Caki2 (cell line): ENCODE measurements at places on chromosomes 2 and 18. TPM values are rescaled to one million over a fixed set of nuclear protein-coding genes. Genes with fewer than 3 reads are reported as not detected.

The RGPD4 gene
- total RNA-seq, result not detected in 2 replicates

The POLE4 gene
- total RNA-seq, result 66.6 and 68.5 TPM in 2 replicates

The IGFBP5 gene
- total RNA-seq, result 0.07 and 0.26 TPM in 2 replicates

The KCNK3 gene
- 28.4 and 55.4 TPM in 2 replicates for total RNA-seq

- DNase-seq, result peak; percentile 38
Observed at GRCh38 chr2:109209412-109209811, 80.4 kb downstream of the SH3RF3 start.

GRCh38 chr18:27996801-27997272 is 180.1 kb downstream of the CDH2 start:
- no peak for DNase-seq

DNA sequence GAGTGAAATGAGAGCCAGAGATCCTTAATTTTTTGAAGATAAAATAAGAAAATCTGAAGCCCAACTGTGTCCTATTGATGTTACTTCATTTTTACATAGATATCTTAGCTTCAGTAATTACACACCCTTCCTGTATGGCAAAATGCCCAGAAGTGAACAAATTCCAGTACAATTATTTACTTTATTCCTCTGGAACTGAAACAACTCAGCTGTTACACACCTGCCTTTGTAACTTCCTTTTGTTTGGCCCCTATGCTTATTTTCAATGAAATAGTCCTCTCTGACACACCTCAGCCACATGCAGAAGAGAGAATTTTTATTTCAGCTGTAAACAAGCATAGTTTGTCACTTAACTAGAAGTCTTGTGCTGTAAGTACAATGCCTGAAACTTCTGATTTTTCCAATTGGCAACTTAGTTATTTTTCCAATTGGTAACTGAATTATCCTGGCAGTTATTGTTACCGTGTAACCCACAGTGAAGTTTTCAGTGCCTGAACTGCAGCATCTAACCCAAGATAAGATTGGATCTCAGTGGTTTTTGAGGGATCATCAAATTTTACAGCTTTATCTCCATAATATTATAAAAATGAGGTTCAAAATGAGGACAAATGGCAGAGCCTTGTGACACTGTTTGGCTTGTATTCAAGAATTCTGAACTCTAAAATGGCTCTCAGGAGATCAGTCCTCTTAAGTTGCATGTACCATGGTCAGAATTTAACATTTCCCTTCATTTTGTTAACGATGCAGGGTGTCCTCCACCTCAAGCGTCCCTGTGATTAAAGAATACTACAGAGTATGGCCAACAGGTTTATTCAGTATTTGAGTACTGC is 82.6 kb downstream of the PKP4 start:
- DNase-seq, result peak; percentile 44

- DNase-seq, result no peak
Observed at GRCh38 chr2:98297817-98298682, 48.2 kb upstream of the CNGA3 start.

DNA sequence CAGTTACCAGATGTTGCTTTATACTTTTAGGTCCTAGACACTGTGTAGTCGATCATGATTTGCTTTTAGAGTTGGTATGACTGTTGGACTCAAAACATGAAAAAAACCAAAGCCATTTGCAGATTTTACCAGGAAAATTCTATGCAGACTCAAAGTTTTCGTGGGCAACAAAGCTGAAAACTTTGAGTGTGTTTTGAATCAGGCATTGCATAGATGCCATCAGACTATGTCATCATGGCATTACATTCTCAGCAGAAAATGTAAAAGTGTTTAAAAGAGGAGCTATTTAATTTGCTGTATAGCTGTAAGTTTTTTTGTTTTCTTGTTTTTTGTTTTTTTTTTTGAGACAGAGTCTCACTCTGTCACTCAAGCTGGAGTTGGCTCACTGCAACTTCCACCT is 43.5 kb upstream of the ELAC1 start:
- no peak for DNase-seq

DNA sequence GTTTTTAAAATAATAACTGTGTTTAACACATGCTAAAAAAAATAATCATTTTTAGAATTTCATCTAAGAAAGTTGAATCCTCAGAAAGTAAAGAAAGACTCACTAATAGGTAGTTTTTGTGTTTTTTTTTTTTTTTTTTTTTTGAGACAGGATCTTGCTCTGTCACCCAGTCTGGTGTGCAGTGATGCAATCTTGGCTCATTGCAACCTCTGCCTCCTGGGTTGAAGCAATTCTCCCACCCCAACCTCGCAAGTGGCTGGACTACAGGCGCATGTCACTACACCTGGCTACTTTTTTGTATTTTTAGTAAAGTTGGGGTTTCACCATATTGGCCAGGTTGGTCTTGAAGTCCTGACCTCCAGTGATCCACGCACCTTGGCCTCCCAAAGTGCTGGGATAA is 7.1 kb downstream of the CKAP2L start:
- no peak for DNase-seq

DNA sequence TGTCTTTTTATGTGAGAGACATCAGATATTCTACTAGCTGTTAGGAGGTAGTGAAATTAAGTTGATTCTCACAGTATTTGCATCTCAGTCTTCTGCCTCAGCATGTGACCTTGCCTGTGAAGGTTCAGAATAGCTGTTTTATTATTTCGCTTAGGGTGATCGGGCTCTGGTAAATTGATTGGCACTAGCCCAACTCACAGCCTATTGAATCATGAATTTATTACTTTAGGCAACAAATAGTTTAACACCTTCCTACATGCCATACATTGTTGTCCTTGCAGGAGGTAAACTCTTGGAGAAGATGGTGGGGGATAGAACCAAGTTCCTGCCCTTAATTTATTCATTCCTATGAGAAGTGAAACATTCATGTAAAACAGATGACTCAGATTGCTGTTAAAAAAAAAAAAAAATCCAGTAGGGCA is 101.9 kb downstream of the GPD2 start:
- DNase-seq, result no peak

GRCh38 chr2:174694196-174694878 is 69.9 kb downstream of the CHRNA1 start:
- no peak for DNase-seq

- no peak for DNase-seq
Observed at GRCh38 chr2:216596236-216596979, 36.8 kb upstream of the IGFBP2 start.

DNA sequence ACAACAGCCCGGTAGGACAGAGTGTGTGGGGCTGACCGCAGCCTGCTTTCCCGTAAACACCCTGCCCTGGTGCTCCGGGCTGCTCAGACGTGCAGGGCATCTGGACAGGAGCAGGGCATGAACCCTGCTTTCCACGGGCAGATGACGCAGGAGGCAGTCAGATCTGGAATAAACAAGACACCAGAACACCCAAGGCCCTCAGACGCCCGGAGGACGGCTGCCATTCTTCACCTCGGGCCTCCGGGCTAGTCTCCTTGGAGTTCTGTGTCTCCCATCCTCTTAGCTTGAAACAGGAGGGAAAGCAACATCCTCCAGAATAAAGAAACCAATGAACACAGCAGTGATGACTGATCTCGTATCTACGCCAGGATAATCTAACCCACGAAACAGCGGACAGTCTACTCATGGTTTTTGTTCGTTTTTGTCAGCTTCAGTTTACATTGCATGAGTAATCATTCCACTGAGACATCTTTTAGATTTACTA is 7.3 kb downstream of the PXDN start:
- no peak for DNase-seq
